Stimulated activated CD4-positive, alpha-beta T cell treated with anti-CD3 and anti-CD28 coated beads, Interleukin-15, amount 100 ng/mL, for 48 hours (primary cell): ENCODE measurements at places on chromosomes 6 and 20.

DNA sequence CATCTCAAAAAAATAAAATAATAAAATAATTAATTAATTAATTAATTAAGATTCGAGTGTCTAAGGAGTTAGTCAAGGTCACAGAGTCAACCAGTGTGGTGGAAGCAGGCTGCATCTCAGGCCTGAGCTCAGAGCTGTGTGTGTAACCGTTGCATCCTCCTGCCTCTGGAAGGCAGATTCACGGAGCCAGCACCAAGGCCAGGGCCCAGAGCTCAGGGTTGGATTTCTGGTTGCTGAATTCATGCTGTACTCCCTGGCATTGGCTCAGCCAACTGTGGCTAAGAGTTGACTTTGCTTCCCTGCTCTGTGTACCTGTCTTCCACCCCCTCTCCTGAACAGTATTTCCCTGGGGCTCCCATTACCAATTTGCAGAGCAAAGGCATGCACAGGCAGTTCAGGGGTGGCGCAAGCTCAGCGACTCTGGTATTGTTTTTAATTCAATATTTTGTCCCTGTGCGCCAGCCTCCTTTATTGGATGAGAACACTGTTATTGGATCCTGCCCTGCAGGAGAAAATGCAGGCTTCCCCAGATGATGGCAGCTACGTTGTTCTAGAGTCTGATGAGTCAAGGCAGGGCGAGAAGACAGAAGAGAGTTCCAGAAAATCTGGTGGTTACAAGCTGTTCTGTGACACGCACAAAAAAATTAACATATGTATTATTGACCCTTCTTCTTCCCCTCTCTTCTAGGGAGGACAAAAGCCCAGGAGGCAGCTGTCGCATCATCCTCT, 12.3 kb upstream of the CTNNBL1 start:
- DNase-seq = no peak

- DNase-seq = no peak
These were observed 95.8 kb downstream of the TMEM242 start for GRCh38 chr6:157227202-157228166.

- DNase-seq = no peak
These were observed 161.2 kb downstream of the EYA2 start for GRCh38 chr20:47055699-47056369.

DNA sequence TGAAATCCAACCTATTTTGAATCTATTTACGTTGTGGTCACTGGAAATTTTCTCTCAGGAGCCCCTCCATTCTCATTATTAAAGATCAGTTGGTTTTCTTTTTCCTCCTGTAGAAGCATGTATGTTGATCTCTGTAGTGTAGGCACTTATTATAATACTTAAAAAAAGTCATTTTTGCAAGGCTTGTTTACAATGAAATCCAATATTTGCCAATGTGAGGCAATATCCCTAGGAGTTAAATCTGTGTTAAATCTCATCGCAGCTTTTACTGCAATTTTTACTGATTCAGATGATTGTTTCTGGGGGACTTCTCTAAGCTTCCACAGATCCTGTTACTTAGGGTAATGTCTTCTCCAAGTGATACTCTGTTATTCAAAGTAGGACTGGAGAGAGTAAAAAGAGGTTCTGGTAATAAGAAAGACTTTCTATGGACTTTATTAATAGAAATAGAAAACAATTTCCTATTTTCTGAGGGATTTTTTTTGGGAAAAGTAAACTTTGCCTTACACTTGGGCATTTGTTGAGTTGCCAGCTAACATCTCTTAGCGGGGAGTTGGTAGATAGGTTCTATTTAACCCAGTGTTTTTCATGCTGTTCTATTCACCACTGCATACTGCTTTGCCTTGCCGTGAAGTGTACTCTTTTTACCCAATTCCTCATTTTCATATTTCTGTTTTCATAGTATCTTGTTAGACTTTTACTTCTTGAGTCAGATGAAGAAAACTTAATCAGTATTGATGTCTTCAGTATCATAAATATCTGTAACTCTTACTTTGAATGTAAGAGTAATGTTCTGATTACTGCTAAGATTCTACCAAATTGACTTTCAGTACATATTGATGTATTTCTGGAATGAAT, 48.6 kb downstream of the CDKAL1 start:
- no peak for DNase-seq

GRCh38 chr6:38115626-38116008, 296.1 kb downstream of the ZFAND3 start:
- DNase-seq = no peak

DNA sequence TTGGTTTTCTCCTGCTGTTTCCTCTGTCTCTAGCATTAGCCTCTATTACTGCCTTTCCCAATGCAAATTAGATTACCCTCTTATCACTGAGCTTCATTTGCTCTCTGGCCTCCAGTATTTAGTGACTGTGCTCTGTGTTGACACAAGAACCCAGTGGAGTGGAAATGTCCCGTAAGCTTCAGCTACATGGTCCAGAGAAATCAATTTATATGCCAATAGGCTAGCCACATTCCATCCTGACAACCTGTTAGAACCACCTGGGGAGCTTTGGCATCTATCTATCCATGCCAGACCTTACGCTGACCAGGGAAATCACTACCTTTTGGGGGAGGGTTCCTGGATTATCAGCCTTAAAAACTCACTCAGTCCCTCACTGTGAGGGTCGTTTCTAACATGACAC, 459.6 kb downstream of the UTRN start:
- no peak for DNase-seq

DNA sequence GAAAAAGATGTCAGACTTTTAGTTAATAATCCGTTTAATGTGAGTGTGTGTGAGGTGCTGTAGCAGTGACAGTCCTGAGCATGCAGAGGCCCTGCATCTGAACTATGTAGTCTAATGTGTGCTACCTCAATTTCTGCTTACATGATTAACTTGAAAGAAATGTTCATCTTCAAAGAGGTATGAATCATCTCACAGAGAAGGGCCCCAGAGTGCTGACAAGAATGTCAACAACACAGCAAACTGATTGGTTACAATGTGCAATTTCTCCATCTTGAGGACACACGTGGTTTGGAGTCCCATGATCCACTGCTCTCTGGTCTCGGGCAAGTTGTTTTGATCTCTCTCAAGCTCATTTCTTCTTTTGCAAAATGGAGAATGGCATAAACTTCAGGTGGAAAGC, 61.7 kb upstream of the EMILIN3 start:
- peak; percentile 7 for DNase-seq

- no peak for DNase-seq
These were observed 146.5 kb upstream of the ZNF217 start for GRCh38 chr20:53739799-53740785.

- DNase-seq = no peak
These were observed 117.9 kb downstream of the JAG1 start for GRCh38 chr20:10555865-10556308.

DNA sequence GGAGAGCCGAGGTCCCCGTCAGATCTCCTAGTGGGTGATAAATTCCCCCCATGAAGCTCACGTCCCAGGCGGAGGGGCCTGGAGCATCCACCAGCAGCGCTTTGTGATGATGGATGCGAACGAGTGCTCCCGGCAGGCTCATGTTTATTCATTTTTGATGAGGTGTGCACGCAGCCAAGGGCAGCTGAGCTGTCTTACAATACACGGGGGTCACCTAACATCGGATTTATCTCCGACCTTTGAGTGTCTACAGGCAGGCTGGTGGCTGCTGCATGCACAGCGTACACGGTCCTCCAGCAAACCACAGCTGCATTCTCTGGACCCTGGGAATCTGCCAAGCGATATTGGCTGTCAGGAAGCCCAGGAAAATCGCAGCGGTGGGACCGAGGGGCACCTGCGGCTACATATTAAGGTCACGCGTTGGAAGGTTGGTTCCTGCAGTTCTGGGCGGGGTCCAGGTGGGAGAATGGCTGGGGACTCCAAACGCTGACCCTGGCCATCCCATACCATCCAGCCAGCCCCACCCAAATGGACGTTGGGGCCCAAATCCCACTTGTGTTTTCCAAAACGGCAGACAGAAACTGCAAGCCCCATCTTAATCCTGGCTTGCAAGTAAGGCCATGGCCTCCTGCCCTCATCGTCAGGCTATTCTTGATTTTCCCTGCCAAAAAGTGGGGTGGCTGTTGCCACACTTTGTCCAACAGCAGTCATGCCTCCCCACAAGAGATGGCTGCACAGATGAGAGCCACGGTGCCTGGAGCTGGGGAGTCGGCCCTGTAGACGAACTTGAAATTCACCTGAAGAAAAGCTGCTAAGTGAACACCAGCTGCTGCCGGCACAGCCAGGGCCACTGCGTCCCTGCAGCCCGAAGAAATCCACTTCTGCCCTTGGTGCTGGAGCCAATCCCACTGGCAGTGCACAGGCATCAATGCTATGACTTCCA, 399.9 kb downstream of the TAF4 start:
- DNase-seq = no peak

GRCh38 chr6:169807229-169807628, 55.8 kb downstream of the ERMARD start:
- no peak for DNase-seq

- no peak for DNase-seq
These were observed 14.7 kb upstream of the RCAN2 start for GRCh38 chr6:46505693-46506512.

- DNase-seq = no peak
These were observed 101.3 kb downstream of the MTHFD1L start for GRCh38 chr6:150966786-150967185.

DNA sequence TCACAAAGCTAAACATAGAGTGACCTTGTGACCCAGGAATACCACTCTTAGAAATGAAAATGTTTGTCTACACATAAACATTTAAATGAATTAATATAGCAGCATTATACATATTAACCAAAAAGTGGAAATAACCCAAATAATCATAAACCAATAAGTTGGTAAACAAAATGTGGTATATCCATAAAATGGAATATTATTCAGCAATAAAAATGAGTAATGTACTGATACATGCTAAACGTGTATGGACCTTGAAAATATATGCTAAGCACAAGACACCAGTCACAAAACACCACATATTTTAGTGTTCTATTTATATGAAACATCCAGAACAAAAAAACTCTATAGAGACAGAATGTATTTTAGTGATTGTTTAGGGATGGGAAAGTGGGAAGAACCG, 68.9 kb upstream of the FUT9 start:
- no peak for DNase-seq

DNA sequence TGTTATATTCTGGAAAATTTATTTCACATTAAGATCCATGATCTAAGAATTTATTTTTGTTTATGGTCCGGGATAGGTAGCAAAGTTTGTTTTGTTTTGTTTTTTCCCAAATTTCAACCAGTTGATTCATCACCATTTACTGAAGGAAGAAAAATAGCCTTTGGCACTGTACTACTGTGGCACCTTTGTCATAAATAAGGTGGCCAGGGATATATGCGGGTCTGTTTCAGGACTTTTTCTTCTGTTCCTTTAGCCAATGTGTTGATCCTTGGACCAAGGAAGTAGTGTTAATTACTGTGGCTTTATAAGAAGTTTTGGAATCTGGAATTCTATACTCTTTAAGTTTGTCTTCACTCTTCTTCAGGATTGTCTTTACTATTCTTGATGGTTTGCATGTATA, 171.7 kb downstream of the FAXC start:
- no peak for DNase-seq
